Pulmonary artery endothelial cell (primary cell): ENCODE measurements at places on chromosomes 1 and 21. TPM values are rescaled to one million over a fixed set of nuclear protein-coding genes. Genes with fewer than 3 reads are reported as not detected.

The FRRS1 gene
- 1.4 and 3.0 TPM in 2 replicates for total RNA-seq

- DNase-seq = no peak
Measured at GRCh38 chr1:2382621-2383361, 8.6 kb downstream of the MORN1 start.

- no peak for DNase-seq
Measured at GRCh38 chr1:67804710-67805109, 28.6 kb downstream of the GNG12 start.

DNA sequence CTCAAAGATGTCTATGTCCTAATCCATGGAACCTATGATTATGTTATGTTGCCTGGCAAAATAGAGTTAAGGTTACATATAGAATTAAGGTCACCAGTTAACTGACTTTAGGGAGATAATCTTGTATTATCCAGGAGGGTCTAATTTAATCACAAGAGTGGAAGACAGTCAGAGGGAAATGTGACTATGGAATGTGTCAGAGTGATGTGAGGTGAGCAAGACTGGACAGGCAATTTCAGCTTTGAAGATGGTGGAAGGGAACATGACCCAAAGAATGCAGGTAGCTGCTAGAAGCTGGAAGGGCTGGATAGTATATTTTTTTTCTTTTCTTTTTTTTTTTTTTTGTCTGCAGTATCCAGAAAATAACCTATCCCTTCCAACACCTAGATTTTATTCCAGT is 241.7 kb upstream of the NEGR1 start:
- DNase-seq = no peak

DNA sequence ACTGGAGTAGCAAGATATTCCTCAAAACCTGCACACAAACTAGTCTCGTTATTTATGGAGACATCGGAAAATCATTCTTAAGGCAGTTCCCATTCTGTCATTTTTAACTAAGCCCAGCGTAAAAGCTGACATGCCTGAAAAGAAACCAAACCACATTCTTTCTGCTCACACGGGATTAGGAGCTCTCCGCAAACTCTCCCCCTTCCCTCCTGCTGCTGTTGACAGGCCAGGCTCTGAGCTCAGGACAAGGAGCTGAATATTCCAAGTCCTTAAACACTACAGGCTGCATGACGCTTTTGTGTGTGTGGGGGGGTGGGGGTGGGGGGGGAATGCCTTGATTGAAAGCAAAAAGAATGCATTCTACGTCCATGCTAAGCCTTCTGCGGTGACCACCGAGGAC is 5.2 kb downstream of the OLIG1 start:
- DNase-seq = no peak

- DNase-seq = no peak
Measured at GRCh38 chr1:21532496-21532895, 23.3 kb downstream of the ALPL start.

DNA sequence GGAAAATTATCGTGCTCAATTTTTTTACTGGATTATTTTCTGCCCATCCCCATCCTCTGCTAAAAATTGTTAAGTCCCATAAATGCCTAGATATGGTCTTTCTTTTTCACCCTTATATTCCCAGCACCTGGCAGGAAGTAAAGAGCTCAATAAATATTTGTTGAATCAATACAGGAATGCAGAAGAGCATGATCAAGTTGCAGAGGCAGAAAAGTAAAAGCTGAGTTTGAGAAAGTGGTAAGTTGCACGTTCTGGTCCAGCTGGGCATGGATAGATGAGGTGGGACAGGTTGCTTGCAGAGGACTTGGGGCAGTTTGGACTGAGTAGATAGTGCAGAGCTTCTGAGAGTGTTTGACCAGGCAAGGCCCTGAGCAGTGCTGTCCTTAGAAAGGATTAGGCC is 40.1 kb downstream of the ZNF281 start:
- DNase-seq = no peak

- no peak for DNase-seq
Measured at GRCh38 chr21:16176570-16176969, 446.8 kb downstream of the USP25 start.

DNA sequence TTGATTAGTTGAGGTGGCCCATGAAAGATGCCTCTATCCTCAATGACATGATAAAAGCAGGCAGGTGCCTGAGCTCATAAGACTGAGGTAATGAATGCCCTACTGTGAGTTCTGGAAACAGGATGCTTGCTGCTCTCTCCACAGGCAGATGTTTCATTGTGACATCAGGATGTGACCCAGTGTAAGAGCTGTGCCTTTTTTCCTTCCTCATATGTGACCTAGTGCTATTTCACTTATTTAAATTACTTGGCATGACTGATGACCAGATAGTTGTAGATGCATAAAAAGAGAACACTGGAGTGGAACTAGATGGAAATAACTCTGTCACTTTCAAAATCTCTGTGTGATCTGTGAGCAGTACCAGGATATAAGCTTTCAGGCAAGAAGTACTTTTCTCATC is 31.9 kb downstream of the KIF14 start:
- DNase-seq = no peak

DNA sequence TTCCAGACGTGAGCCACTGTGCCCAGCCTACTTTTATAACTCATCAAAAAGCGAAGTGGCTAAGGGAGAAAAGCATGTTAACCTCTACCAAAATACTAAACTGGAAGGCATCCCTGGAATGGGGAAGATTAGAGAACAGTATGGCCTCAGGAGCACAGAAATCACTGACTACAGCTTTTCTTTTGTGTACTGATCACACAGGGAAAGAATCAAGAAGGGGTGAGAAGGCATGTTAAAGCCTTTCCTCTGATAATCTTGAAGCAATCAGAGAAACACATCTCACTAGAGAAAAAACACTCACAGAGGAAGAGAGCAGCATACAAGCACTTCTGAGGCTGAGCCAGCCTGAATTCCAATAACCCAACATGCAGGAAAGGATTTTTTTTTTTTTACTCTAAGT is 10.7 kb downstream of the PCAT6 start:
- DNase-seq = no peak

DNA sequence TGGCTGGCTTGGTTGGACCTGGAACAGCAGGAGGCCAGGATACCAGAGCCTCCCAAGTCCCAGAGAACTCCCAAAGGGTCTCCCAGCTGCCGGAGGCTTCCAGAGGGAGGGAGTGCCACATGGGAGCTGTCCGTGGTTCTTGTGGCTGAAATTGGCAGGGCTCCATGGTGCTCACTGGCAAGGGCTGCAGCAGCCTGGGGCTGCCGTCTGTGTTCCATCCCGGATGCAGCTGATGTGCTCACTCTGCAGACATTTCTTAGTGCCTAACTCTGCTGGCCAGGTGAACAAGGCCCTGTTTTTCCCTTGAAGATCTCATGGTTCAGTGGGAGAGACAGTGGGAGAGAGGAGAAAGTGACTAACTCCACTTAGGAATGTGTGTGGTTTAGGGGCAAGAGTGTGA is 261.1 kb downstream of the CAMTA1 start:
- no peak for DNase-seq

DNA sequence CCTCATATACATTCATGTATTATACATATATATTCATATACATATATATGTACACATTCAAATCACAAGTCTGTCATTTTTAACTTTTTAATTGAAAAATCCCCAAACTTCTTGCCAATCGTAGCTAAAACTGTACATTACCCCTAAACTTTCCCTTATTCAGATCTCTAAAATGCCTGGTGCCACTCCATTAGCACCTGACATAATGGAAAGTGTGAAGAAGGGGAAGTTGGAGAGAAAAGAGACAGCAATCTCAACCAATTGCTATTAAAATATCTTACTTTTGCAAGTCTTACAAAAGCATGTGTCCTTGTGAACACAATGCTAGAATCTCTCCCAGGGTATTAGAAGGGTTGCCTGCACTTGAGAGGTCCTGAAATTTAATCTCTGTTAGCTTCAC is 22.7 kb upstream of the PRKACB start:
- DNase-seq = no peak

- no peak for DNase-seq
Measured at GRCh38 chr1:237748171-237748960, 142.4 kb downstream of the ZP4 start.
